ENCODE measurements at places on chromosomes 2 and 18.
A peak's percentile ranks its signal among the peaks of the same experiment; 100 is the strongest.

- peak; percentile 6 for DNase-seq
These were observed 32.1 kb downstream of the SPC25 start for GRCh38 chr2:168858146-168858545.

- peak; percentile 31 for DNase-seq
These were observed 7.2 kb downstream of the BOLL start for GRCh38 chr2:197777823-197778407.

- DNase-seq, result no peak
These were observed 49.8 kb downstream of the SPATS2L start for GRCh38 chr2:200356321-200356720.

- no peak for DNase-seq
These were observed 15.9 kb upstream of the SERPINB11 start for GRCh38 chr18:63686871-63687270.

DNA sequence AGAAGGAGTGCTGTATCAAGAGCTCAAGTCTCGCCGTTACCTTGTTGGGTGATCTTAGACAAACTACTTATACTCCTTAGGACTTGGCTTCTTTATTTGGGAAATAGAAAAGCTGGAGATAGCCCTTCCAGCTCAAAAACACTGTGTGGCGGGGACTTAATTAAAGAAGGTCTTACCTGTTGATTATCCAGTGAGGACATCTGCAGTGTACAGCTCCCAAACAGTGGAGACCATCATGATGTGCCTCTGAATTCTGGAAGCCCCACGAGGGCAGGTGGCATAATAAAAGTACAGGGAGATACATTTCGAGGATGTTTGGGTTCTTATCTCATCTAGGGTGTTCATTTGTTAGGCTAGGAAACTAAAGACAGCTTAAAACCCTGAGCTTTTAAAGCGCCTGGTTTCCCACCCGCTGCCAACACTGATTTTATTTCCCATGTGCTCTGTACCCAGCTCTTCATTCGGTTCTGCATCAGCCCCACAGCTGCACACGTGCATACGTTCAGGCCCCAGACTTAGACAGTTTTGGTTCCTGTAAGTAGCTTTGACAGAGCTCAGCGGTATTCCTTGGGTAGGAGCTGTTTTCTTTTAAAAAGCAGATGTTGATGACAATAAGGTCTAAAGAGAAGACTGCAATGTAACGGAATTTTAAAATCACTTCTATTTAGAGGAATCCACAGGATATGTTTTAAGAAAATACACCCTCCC, 80.5 kb upstream of the SIX2 start:
- no peak for DNase-seq

- peak; percentile 57 for DNase-seq
These were observed 32.6 kb downstream of the MARCHF4 start for GRCh38 chr2:216339456-216340279.
